T follicular helper cell (primary cell): ENCODE measurements at places on chromosomes 6 and 20.

GRCh38 chr6:112469306-112469705 lies 122.2 kb downstream of the RFPL4B start:
- DNase-seq, result no peak

DNA sequence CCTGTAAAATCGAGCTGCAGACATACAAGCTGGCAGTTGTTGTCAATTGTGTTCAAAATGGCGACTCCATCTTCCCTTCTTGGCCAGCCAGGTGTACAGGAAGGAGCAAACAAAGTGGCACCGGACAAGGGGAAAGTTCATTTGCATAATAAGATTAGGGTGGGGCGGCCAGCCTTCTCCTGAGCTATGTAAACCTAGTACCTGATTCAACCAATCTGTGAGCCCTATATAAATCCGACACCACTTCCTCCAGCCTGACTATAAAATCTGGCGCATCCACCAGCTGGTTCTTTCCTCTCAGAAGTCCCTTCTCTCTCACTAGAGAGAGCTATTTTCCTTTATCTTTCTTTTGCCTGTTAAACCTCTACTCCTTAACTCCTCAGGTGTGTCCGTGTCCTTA lies 8.1 kb upstream of the HBS1L start:
- DNase-seq, result no peak

GRCh38 chr6:118789954-118790353 lies 104.0 kb upstream of the ASF1A start:
- no peak for DNase-seq

DNA sequence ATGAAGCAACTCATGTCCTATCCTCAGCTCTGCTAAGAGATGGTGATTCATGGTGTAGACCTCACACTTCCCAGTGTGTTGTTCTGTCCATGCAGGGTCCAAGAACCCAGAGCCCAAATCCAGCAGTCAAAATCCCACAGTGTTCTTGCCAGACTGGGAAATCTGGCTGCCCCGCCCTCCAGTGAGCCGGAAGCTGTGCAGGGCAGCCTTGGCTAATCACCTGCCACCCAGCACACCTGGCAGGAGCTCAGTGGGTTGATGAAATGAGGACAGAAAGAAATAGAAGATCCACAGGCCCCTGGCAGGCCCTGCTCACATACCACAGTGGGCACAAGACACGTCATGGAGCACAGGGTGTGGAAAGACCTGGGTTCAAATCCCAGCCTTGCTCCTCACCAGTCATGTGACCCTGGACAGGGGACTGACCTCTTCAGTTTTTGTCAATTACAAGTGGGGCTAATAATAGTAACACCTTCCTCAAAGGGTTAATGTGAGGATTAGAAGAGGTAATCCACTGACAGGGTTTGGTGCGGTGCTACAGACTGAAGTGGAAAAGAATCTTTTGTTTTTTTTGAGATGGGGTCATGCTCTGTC lies 13.6 kb upstream of the GUCA1A start:
- DNase-seq, result no peak

DNA sequence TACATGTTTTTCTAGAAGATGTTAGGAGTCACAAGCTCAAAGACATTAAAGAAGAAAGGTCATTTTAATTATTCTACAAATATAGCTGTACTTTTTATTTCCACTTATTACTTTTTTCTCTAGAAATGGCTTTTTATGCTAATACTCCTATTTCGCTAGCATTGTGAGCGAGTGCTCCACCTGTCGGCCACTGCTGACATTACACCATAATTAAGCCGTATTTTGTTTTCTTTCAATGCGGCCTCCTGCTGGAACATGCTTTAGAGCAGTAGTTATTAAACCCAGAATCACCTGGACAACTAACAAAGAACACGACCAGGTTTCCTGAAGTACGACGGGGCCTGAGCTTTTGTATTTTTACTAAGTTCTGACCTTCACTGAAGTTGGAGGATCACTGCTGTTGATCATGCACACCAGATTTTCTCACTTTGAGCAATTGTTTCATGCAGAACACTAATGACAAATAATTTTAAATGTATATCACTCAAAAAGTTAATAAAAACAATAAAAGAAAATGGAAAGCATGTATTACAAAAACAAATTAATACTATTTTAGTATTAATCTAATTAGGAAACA lies 74.1 kb upstream of the PAK5 start:
- DNase-seq, result peak; percentile 3

DNA sequence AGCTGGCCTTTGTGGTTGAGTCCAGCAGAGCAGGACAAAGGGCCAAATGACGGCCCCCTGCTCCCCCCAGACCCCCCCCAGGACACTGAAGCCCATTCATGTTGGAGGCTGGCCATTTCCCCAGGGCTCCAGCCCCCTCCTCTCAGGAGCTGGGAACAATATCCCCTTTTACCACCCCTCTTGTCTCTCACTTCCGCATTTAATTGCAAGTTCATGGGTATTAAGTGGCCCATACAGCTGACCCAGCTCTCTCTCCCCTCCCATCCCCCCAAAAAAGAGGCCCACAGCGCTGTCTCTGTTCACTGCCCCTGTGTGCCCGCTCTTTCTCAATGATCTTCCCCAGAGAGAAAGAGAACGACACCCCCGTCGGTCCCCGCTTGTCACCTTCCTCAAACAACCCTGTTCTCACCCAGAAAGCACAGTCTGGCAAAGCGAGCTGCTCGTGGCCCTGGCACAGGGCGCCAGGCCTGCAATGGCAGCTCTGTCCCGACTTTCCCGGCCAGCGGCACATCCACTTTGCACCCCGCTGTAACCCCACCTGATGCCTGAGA lies 30.4 kb downstream of the PREX1 start:
- DNase-seq, result no peak

GRCh38 chr20:35981969-35982368 lies 13.6 kb downstream of the CNBD2 start:
- DNase-seq, result no peak

DNA sequence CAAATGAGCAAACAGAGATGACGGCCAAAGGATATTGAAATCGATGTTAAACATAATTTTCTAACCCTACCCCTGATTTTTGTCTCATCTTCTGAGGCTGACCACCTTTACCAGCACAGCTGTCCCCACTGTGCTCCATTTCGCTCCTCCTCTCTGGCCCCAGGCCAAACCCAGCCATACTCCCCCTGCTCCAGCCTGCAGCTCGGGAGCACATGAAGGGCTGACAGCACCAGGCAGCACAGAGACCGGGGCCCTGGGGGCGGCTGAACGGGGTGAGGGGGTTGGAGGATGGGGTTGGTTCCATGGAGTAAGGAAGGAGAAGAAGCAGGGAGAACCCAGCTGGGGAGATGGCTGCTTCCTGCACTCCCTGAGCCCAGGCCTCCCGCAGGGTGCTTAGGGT lies 3.2 kb upstream of the NCR2 start:
- DNase-seq, result no peak

- DNase-seq, result no peak
Measured at GRCh38 chr6:5399391-5399790, 138.1 kb downstream of the FARS2 start.

- DNase-seq, result no peak
Measured at GRCh38 chr20:44396369-44397130, 41.1 kb downstream of the HNF4A start.

DNA sequence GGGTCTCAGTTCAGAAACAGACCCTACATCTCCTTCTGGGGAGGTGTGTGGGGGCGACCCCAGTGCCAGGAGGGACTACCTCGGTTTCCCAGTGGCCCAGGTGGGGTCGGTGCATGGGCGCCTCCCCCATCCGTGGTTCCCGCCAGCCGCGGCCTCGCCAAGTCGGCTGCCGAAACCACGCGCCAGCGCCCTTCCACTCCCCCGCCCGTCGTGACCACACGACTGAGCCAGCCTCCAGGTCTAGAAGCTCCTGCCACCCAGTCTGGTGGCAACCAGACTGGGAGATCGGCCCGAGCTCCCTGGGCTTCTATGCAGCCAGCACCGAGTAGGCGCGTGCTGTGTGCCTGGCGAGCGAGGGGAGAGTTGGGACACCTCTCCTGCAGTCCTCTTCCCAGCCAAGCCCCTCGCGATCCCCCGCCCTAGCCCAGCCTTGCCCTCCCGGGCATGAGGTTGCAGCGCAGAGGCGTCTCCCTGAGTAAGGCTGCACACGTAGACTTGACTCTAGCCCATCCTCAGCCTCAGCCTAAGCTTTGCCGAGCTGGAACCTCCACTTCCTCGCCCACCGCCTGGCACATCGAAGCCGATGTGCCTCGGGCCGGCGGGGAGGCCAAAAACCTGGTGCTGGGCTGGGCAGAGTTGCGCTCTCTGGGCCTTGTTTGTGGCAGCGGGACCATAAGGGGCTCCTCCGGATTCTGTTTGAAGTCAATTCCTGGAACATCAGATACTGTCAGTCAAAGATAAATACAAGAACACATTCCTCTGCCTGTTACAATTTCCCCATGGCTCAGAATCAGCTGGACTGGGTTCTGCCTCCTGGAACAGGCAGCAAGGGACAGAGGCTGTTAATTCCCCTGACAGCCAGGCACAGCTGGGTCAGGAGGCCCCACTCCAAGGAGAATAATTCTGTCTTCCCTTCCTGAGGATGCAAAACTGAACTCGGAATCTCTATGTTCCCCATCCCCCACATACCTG lies 1.5 kb upstream of the CPNE5 start:
- DNase-seq, result peak; percentile 13

- DNase-seq, result no peak
Measured at GRCh38 chr20:43541214-43541613, 17.6 kb upstream of the SGK2 start.

GRCh38 chr6:163455552-163455951 lies 41.0 kb downstream of the QKI start:
- DNase-seq, result no peak

DNA sequence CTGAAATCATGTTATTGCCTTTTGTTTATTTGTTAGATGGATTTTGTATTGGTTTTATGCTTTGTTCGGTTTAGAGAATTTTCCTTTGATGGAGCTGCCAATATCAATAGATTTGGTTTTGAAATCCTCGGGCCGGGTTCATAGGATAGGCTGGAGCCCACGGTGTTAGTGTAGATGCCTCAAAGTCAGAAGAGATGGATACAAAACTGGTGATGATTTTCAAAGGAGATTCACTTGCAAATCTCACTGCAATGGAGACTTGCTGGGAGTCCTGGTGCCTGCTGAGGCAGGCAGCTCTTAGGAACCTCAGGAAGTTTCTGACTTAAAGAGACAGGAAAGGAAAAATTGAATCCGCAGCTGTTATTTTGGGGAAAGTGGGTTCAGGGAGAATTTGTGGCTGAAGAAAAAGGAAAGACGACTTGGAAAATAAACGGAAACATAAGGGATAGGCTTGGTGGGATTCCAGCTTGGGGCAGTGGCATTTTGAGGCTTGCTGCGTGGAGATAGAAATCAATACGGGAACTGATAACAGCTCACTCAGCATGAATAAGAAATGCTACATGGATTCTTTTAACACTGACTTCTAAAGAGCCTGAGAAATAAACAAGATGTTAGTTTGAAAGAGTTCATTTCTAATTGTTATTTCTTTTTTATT lies 241.6 kb downstream of the PHACTR1 start:
- no peak for DNase-seq

GRCh38 chr20:16063881-16064280 lies 509.4 kb downstream of the KIF16B start:
- no peak for DNase-seq

DNA sequence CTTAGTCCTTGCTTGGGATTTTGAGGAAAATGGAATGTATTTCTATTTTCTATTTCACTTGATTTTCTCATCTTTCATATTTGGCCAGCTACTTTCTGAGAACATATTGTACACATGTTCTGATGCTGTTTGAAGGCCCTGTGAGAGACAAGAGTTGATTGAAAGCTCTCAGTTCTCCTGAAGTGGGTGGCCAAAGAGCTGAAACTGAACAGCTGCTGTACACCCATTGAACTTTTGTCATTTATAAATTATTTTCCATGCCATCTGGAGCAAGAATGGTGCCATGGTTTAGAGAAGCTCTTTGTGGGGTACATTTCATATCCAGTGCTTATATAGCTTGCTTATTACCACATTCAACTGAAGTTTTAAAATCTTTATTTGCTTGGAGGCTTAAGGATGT lies 298.3 kb downstream of the PRL start:
- DNase-seq, result no peak

- no peak for DNase-seq
Measured at GRCh38 chr6:80347101-80347500, 240.6 kb downstream of the BCKDHB start.

- DNase-seq, result no peak
Measured at GRCh38 chr20:49894073-49894470, 21.3 kb downstream of the SPATA2 start.

DNA sequence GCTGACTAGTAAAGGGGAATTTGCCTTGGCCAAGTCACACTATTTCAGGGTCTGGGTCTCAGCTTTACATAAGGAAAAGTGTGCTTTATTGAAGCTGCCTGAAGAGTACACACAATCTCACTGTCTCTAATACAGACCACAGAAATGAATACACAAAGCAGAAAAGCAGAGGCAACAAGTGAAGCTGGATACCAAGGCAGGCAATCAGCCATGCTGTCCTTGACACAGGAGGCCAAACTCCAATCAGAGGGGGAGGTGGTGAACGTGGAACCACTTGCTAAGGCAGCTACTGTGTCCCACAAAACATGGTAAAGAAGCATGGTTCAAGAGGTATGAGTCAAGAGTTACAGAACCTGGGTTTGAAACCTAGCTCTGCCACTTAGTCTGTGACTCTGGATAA lies 21.8 kb upstream of the CCND3 start:
- DNase-seq, result no peak

- no peak for DNase-seq
Measured at GRCh38 chr20:62831361-62831788, 14.5 kb downstream of the COL9A3 start.

GRCh38 chr6:160238761-160239751 lies 19.6 kb downstream of the SLC22A2 start:
- no peak for DNase-seq

DNA sequence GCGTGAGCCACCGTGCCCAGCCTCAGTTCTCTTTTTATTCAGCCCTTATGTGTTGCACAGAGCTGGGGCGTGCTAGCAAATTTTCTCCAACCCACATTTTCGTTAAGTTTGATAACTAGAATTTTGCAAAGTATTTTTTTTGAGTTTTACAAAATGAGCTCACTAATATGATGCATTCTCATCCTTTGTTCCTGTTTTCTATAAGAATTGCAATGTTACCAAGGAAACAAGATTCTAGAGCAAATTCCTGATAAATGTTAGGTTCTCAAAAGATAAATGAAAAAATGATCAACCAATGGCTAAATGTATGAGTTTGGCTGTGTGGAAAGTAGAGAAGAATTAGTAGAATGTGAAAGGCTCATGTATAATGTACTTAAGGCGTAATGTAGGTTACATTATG lies 529.8 kb downstream of the MAFB start:
- DNase-seq, result no peak

- no peak for DNase-seq
Measured at GRCh38 chr20:17943343-17943742, 25.3 kb downstream of the SNX5 start.

DNA sequence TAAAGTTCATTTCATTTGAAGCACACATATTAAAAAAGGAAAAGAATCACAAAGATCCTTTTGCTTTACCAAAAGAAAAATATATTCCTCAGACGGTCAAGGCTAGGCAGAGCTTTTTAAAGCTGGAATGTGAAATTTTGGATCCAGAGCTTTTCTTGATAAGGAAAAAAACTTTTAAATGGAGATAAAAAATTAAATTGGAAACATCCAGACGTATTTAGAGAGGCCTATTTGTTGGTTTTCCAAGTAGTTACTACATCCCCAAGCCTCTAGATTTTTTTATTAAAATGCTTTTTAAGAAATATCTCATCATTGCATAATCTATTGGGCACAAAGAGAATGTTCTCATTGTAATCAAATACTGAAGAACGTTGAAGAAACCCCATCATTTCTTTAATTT lies 385.7 kb upstream of the CITED2 start:
- no peak for DNase-seq
